Natural killer cell treated with Interleukin-12 subunit alpha and Interleukin-12 subunit beta and Interleukin-15 and Interleukin-18, amount 100 ng/mL, for 72 hours (primary cell): ENCODE measurements at places on chromosomes 2 and 18. TPM values are rescaled to one million over a fixed set of nuclear protein-coding genes. Genes with fewer than 3 reads are reported as not detected.

DNA sequence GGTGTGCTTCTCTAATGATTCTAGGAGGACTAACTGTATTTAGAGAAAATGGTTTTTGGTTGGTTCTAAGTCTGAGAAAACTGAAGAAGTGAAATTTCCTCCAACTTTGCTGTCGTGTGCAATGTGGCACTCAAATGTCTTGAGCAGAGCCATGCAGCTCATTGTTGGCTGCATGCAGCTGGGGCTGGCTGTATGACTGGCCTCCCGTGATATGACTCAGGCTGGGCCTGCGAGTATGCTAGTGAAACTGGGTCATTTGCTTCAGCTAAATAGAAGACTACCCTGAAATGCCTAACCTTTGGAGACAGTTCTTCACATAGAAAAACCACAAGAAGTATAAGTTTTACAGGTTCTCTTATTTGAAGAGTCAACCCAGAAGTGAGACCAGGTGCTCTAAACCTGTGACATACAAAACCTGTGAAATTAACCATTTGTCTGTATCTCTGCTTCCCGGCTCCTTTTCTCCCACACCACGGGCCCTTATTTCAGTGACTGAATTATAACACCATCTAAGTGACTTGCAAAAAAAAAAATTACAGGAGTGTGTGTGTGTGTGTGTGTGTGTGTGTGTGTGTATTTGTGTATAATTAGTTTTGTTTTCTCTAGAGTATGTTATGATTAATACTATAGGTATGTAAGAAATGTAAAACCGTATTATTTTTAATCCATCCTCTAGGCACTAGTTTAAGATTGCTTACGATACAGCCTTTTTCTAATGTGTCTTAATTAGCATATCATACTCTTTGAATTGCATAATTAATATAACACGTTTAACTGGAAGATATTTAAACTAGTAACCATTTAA is 15.9 kb downstream of the POLI start:
- H3K4me1 ChIP-seq: peaks cover 11% of the 10 kb centered on the region
- H3K4me3 ChIP-seq: peak overlapping the region; percentile 42
- DNase-seq: no peak

GRCh38 chr18:75607701-75608100 is 180.2 kb upstream of the SMIM21 start:
- H3K36me3 ChIP-seq: no peaks in the 10 kb centered on the region
- DNase-seq: no peak
- no peak overlapping the region for H3K4me3 ChIP-seq
- H3K27me3 ChIP-seq: peaks cover 2% of the 10 kb centered on the region

- no peaks in the 10 kb centered on the region for H3K27me3 ChIP-seq
- DNase-seq: no peak
- no peaks in the 10 kb centered on the region for H3K36me3 ChIP-seq
- H3K4me1 ChIP-seq: no peaks in the 10 kb centered on the region
- no peak overlapping the region for H3K4me3 ChIP-seq
These were observed 143.0 kb downstream of the CELF4 start for GRCh38 chr18:37422596-37422995.

Gene SERPINB12
- not detected for total RNA-seq
